ENCODE measurements at places on chromosomes 5 and 9.

DNA sequence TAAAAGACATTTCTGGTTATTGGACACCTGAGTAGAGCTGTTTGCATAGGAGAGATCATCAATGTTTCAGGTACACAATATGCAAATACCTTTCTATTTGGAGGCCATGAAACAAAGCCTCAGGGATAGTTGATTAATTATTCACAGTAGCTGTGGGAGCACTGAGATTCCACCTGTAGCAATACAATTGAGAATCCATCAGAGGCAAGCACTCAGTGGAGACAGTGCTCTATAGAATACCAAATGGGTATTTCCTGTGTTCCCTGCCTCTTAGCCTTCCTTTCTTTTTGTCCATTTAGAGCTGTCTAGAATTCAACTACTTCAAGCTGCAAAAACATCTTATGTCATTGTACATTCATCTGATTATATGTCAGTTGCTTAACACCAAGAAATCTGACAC, 1754.0 kb upstream of the ACO1 start:
- no peak for DNase-seq

- DNase-seq = peak; percentile 65
Observed at GRCh38 chr9:88458716-88459465, 70.6 kb downstream of the SPIN1 start.

DNA sequence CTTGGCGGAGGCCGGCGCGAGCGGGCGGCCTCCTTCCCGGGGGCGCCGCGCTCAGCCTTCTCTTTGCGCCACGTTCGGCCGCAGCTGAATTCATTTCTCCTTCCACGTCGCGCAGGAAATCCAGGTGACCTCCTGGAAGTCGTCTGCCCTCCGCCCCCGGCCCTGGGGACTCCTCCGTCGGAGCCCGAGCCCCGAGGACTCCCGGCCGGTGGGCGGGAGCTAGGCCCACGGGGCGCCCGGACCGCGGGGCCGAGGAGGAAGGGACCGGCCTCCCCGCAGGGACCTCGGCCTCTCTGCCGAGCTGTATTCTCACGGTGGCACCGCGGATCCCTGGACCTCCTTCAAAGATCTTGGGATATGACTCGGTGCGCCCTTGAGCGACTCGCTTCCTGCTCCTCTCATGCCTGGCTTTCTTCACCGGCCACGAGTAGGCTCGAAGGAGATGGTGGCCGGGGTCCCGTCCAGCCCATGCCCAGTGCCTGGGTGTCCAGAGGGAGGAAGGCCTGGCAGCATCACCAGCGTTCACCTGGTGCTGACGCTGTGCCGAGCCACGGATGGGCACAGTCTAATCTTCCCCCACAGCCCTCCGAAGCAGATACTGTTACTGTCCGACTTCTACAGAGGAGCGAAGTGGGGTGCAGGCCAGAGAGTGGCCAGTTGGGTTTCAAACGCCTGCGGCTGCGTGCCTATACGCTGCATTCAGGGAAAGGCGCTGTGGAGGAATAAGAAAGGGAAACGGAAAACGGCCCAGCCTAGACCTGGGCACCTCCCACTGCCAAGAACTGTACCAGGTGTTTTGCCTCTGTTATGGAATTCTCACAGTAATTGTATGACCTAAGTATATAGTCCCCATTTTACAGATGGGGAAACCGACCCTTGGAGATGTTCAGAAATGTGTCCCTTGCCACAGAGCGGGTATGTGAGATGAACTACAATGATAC, 47.3 kb downstream of the PAX5 start:
- DNase-seq = no peak

GRCh38 chr5:71810471-71811195, 91.6 kb downstream of the CARTPT start:
- DNase-seq = no peak

GRCh38 chr5:179974946-179975712, 67.4 kb upstream of the TBC1D9B start:
- peak; percentile 45 for DNase-seq

- no peak for DNase-seq
Observed at GRCh38 chr5:120140501-120140900, 323.6 kb upstream of the PRR16 start.

DNA sequence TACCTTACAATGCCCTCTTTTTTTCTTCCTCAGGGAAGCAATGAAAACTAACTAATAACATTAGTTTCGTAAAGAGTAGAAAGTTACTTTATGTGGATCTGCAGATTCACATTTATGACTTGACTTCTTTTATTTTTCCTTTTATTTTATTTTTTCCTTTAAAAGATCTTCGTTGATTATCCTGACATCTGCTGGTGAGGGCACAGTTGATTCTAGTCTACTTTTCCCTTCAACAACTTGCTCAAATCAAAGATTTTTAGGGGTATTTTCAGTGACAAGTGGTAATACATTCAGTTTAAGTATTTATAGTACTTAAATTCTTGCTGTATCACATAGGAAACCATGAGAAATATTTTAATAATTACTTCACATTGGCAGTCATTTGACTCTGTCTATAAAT, 4.9 kb downstream of the EDIL3 start:
- DNase-seq = no peak

GRCh38 chr9:3939820-3940219, 360.0 kb downstream of the GLIS3 start:
- no peak for DNase-seq

GRCh38 chr9:124320062-124320973, 62.6 kb downstream of the NEK6 start:
- peak; percentile 75 for DNase-seq

DNA sequence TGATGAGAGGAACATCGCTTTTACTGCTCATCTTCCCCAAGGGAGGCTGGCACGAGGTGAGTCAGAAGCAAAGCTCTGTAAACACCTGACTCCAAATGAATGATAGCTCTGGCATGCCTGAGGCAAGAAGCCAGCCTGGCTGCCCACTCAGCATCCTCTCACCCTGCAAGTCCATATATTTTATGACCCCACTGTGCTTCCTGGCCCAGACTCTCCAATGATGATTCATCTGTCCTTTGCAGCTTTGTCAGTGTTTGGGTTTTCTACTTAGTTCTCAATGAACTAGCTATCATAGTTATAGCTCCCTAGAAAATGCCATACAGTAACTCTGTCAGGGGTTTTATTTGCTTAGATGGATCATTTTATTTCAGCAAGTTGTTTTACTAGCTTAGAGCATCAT, 52.1 kb upstream of the FSTL4 start:
- DNase-seq = no peak

- no peak for DNase-seq
Observed at GRCh38 chr9:74958587-74958986, 5.9 kb upstream of the C9orf40 start.

Measured in right hindlimb (tissue), 1 donor.